Stimulated activated CD4-positive, alpha-beta T cell treated with anti-CD3 and anti-CD28 coated beads, Interleukin-15, amount 100 ng/mL, for 1 hour (primary cell): ENCODE measurements at places on chromosomes 2 and 18.

DNA sequence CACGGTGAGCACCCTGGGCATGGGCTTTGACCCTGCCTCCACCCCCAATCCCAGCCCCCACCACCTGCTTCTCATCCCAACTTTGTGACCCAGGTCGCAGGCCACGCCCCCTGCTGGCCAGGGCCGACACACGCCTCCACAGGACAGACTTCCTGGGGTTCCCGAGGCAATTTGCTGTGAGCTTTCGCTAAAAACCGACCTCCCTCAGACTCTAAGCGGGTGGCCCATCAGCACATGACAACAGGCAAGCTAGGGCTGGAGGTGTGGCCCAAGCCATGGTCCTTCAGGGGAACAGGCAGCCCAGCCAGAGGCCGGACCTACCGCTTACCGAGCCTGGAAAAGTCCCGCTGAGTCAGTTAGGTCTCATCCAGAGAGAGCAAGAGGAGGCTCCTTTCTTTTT is 31.9 kb downstream of the C1QL2 start:
- peak; percentile 7 for DNase-seq

- no peak for DNase-seq
These were observed 1.8 kb downstream of the RFTN2 start for GRCh38 chr2:197673606-197674005.

DNA sequence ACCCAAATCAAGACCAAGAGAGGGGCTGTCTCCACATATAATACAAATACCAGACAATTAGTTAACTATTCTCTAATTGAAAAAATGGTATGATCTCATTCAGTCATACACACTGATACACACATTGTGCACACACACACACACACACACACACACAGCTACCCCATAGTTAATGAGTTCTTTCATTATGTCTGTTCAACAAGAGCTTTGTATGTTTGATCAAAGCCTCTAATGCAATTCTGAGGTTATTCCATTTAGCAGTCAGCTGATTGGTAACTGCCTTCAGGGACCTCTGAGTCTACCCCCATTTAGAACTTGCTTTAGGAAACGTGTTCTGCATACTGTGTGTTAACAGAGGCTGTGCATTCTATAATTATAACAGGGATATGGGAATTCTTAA is 741.4 kb upstream of the LRRTM4 start:
- no peak for DNase-seq

DNA sequence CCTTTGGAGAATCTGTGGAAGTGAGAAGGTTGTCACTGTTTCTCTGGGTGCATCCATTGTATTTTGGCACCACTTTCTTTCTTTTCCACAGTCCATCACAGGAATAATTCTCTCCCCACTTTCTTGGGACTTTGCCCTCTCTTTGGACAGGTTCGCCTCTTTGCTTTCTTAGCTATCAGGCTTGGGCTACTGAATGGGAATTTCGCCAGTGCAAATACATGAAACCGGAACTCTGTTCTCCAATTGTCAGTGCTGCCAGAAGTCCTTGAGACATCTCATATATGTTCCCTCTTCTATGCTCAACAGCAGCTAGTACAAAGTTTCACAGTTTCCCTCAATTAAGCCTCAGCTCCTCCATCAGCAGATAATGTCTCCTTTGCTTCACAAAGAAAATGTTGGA is 76.2 kb downstream of the NABP1 start:
- DNase-seq = no peak

GRCh38 chr2:45134726-45135125 is 125.5 kb upstream of the SIX2 start:
- no peak for DNase-seq

- no peak for DNase-seq
These were observed 30.5 kb upstream of the ATP8B1 start for GRCh38 chr18:57833441-57834101.

GRCh38 chr2:219511547-219512325 is 2.5 kb upstream of the ASIC4 start:
- DNase-seq = no peak

DNA sequence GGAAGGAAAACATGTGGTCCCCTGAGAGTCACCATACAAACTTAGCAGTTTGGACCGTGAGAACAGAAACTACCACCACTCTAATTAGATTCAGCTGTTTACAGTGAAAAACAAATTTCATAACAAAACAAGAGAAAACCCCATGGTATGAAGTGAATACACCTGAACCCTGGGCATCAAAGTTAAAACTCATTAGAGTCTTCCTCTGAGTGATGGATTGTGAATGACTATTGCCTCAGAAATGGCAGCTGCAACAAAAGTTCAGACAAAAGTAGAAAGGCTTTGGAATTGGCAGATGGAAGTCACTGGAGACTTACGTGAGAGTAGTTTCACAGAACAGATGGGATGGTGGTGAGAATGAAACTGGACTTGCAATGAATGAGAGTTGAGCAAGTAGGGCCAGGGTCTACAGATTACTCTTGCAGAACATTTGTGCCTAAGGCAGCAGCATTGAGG is 98.0 kb downstream of the AAK1 start:
- no peak for DNase-seq

DNA sequence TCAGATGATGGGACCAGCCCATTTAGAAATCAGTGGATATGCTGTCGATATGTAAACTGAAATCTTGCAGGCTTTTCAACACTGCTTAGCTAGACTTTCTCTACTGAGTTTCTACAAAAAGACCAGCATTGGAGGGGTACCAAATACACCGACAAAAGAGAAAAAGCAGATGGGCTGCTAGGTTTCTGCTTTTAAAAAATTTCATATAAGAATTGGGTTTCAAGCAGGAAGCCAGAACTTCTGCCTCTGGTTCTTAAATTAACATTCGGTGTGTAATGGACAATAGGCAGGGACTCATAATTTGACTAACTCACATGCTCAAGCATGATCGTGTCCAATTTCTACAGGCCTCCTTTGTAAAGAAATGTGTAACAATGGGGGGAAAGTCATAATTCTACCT is 3.1 kb downstream of the ARL4C start:
- no peak for DNase-seq
